Neural crest cell (in vitro differentiated cells): ENCODE measurements at places on chromosomes 1 and 21. TPM values are rescaled to one million over a fixed set of nuclear protein-coding genes. Genes with fewer than 3 reads are reported as not detected.
A peak's percentile ranks its signal among the peaks of the same experiment; 100 is the strongest.

The KCNE1 gene
- total RNA-seq = 0.48 and 0.68 TPM in 2 replicates

The HEATR1 gene
- 59.8 and 65.3 TPM in 2 replicates for total RNA-seq

The LHX8 gene
- total RNA-seq = not detected in 2 replicates

The LCE2A gene
- total RNA-seq = not detected in 2 replicates

The COL16A1 gene
- total RNA-seq = 0.72 and 0.80 TPM in 2 replicates

The OLIG1 gene
- total RNA-seq = 5.4 and 8.4 TPM in 2 replicates

GRCh38 chr1:24861821-24862727 lies 68.0 kb downstream of the RUNX3 start:
- no peak for DNase-seq
- peaks cover 2% of the 10 kb centered on the region for H3K27me3 ChIP-seq
- no peak overlapping the region for H3K27ac ChIP-seq
- no peak overlapping the region for H3K4me3 ChIP-seq

DNA sequence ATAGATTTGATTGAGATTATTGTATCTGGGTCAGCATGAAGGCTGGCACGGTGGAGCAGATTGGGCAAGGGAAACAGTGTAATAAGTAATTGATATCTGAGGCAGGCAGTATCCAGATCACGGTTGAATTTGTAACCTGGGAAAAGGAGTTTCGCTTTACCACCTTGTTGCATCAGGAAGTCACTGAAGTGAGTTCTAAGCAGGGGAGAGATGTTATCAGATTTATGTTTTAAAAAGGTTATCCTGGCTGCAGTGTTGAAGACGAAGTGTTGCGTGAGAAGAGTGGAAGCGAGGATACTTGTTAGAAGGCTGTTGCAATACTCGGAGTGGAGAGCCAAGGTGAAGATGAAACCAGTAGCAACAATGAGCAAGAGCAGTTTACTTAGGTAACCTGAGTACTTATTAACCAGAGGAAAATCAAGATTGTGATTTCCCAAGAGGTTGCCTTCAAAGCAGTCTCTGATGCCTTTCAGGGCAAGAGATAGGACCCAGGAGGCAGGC lies 77.8 kb downstream of the LHX9 start:
- no peak for DNase-seq
- H3K27me3 ChIP-seq = no peaks in the 10 kb centered on the region
- no peak overlapping the region for H3K4me3 ChIP-seq
- H3K4me1 ChIP-seq = no peaks in the 10 kb centered on the region

GRCh38 chr1:36323636-36324352 lies at the start of gene EVA1B:
EVA1B (minus strand) TSS chr1:36323645; CDS start chr1:36323037, 608 bp downstream.
- H3K27ac ChIP-seq = no peak within 1 kb of the TSS
- no peaks in the 10 kb centered on the region for H3K36me3 ChIP-seq
- H3K27me3 ChIP-seq = peaks cover 10% of the 10 kb centered on the region
- DNase-seq = peak; percentile 60
- peak within 1 kb of the TSS; percentile 89 for H3K4me3 ChIP-seq

GRCh38 chr1:204513117-204513716 lies 3.0 kb upstream of the MDM4 start:
- no peak for DNase-seq
- H3K4me3 ChIP-seq = peak overlapping the region; percentile 62
- no peaks in the 10 kb centered on the region for H3K27me3 ChIP-seq
- peaks cover 2% of the 10 kb centered on the region for H3K4me1 ChIP-seq
- H3K27ac ChIP-seq = no peak overlapping the region
- no peaks in the 10 kb centered on the region for H3K36me3 ChIP-seq

- H3K27me3 ChIP-seq = peaks cover 2% of the 10 kb centered on the region
- H3K36me3 ChIP-seq = no peaks in the 10 kb centered on the region
- peak; percentile 75 for DNase-seq
- no peak overlapping the region for H3K4me3 ChIP-seq
Observed at GRCh38 chr1:7902478-7903085, 38.1 kb downstream of the TNFRSF9 start.

DNA sequence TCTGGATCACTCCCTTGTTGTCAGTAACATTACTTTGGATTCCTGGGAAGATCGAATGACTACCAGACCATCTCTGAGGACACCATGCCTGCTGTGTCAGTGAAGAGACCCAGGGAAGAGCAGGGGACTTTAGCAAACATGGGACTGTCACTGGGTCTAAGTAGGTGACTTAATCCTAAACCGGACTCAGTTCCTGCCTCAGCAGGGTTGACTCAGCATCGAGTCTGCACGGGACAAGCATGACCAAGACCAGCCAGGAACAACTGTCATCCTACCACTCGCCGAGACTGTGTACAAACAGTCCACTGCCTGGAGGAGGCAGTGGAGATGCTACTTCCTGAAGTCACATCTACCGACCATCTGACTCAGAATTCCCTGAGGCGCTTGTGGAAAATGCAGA lies 53.2 kb upstream of the RAB4A start:
- H3K36me3 ChIP-seq = no peaks in the 10 kb centered on the region
- H3K4me3 ChIP-seq = no peak overlapping the region
- no peak overlapping the region for H3K27ac ChIP-seq
- no peaks in the 10 kb centered on the region for H3K4me1 ChIP-seq

GRCh38 chr21:35208810-35209517 lies 159.9 kb upstream of the RUNX1 start:
- H3K36me3 ChIP-seq = no peaks in the 10 kb centered on the region
- H3K27me3 ChIP-seq = peaks cover 4% of the 10 kb centered on the region
- DNase-seq = no peak
- peaks cover 18% of the 10 kb centered on the region for H3K4me1 ChIP-seq

GRCh38 chr1:179262183-179262582 lies 31.4 kb upstream of the SOAT1 start:
- no peaks in the 10 kb centered on the region for H3K4me1 ChIP-seq
- no peak overlapping the region for H3K4me3 ChIP-seq
- H3K27me3 ChIP-seq = no peaks in the 10 kb centered on the region
- DNase-seq = no peak
- H3K27ac ChIP-seq = no peak overlapping the region

- peaks cover 16% of the 10 kb centered on the region for H3K4me1 ChIP-seq
- no peak overlapping the region for H3K4me3 ChIP-seq
- H3K27me3 ChIP-seq = peaks cover 9% of the 10 kb centered on the region
- peak; percentile 25 for DNase-seq
Observed at GRCh38 chr1:16012590-16013219, 5.1 kb downstream of the HSPB7 start.

GRCh38 chr1:28129150-28129549 lies 40.7 kb upstream of the EYA3 start:
- H3K27me3 ChIP-seq = peaks cover 26% of the 10 kb centered on the region
- no peak overlapping the region for H3K27ac ChIP-seq
- no peak for DNase-seq
- H3K4me3 ChIP-seq = no peak overlapping the region

DNA sequence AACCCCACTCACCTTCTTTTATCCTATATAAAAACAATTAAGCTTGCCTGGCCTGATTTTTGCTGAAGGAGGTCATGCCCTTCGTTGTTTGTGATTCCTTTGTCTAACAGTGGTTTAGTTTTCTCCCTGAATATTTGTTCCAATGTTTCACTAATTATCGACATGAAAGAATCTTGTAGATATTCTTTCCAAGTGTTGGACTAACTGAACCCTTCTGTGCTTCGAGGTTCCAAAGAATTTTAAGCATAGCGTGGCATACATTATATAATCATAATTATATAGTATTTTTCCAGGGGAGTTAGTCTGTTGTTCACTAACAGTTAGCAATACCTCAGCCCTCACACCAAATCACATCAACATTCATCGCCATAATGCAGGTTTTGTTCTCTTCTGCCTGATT lies 418.9 kb upstream of the ADGRL2 start:
- no peak for DNase-seq
- H3K4me1 ChIP-seq = peaks cover 32% of the 10 kb centered on the region
- no peaks in the 10 kb centered on the region for H3K27me3 ChIP-seq
- no peak overlapping the region for H3K27ac ChIP-seq
- H3K4me3 ChIP-seq = no peak overlapping the region
